Left renal pelvis (tissue), 4 donors: ENCODE measurements at places on chromosomes 5 and 9. TPM values are rescaled to one million over a fixed set of nuclear protein-coding genes. Genes with fewer than 3 reads are reported as not detected.

The ANKRD31 gene
- polyA plus RNA-seq, result 0.47 TPM

- DNase-seq, result no peak
Observed at GRCh38 chr9:14256588-14256987, 57.4 kb downstream of the NFIB start.

- DNase-seq, result no peak
Observed at GRCh38 chr9:84163052-84163650, 177.4 kb downstream of the SLC28A3 start.

The RIGI gene
- 9.2 TPM for polyA plus RNA-seq

The PCDHGC4 gene
- polyA plus RNA-seq, result 3.1 TPM

DNA sequence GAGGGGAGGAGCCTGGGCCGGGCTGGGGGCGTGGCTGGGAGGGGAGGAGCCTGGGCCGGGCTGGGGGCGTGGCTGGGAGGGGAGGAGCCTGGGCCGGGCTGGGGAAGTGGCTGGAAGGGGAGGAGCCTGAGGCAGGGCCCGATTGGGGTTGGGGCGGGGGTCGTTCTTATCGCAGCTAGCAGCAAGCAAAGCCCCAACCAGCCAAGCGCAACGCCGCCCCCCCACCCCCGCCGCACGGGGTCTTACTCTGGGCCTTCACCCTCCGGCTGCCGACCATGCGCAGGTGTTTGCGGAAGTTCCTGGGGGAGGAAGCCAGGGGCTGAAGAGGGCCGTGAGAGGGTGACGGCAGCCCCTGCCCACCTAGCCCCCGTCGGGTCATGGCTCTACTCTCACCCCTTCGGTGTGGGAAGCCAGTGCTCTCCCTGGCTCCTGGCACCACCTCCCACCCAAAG lies 5.0 kb downstream of the NSMF start:
- DNase-seq, result no peak

The ACTBL2 gene
- polyA plus RNA-seq, result not detected

DNA sequence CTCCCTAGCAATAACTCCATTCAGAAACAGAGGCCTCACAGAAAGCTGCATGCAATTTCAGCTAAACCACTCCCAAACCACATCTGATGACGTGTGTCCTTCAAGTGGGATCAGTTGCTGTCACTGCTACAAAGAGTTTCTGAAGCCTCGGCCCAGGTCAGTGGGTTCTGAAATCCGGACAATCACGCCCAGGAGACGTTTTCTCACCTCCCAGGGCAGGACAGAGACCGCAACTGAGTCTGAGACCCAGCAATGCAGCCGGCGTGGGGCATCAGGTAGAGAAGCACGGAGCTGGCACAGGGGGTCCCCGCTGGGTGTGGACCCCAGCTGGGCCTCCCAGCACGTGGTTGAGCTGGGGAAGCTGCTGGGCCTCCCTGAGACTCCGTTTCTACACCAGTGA lies 2.6 kb upstream of the UBE2QL1 start:
- DNase-seq, result no peak

The POC5 gene
- 21.1 TPM for polyA plus RNA-seq

DNA sequence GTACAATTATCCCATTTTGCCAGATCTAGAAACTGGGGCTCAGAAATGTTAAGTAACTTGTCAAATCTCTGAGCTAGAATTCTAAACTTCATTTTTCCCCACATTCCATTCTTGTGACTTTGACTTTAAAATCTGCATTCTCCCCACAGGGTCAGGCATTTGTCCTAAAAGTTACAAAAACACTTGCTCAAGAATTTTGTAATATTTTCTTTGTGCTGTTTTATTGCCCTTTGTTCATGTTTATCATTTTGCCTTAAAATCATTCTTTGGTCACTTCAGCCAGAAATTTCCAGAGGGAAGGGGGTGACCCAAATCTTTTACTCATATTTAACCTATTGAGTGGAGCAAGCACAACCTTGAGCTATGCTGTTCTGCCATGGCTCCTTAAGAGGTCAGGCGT lies 120.1 kb upstream of the CCL21 start:
- no peak for DNase-seq

The CTXN3 gene
- polyA plus RNA-seq, result not detected

GRCh38 chr5:150065886-150066285 lies 20.5 kb downstream of the CSF1R start:
- no peak for DNase-seq

- no peak for DNase-seq
Observed at GRCh38 chr5:122187426-122187825, 58.1 kb downstream of the ZNF474 start.

DNA sequence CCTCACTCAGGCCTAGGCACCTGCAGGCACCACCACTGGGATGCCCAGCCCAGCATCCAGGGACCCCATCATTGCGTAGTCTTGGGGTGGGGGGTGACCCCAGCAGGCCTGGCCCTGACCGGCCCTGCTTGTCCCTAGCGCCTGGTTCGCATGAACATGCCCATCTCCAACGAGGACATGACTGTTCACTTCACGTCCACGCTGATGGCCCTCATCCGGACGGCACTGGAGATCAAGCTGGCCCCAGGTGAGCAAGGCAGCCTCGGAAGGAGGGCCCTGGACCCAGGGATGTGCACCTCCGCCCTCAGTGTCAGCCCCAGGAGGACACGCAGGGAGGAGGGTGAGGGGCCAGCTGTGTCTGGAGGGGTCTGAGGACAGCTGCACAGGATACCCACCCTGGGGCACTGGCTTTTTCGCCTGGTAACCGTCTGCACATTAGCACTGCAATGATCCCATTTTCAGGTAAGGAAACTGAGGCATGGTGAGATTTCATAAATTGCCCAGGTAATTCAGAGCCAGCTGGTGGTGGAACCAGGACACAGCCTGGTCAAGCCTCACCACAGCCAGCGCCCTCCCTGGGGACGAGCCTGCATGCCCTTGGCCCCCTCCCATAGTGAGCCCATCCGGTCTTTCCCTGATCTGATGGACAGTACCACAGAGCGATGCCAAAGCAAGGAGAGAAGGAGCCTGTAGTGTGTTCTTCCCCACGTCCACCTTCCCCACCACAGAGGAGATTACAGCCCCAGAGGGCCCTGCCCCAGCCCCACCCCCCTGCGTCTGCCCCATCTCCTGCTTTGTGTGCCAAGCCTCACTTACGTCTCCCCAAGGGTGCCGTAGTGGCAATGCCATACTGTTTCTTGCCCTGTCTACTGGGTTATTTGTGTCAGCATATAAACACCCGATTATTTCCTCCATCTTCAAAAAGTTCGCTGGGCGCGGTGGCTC lies 228.3 kb downstream of the CACNA1B start:
- no peak for DNase-seq

GRCh38 chr5:95969651-95970358 lies 8.2 kb upstream of the ELL2 start:
- DNase-seq, result no peak

- DNase-seq, result no peak
Observed at GRCh38 chr5:84292000-84292642, 92.6 kb downstream of the EDIL3 start.

DNA sequence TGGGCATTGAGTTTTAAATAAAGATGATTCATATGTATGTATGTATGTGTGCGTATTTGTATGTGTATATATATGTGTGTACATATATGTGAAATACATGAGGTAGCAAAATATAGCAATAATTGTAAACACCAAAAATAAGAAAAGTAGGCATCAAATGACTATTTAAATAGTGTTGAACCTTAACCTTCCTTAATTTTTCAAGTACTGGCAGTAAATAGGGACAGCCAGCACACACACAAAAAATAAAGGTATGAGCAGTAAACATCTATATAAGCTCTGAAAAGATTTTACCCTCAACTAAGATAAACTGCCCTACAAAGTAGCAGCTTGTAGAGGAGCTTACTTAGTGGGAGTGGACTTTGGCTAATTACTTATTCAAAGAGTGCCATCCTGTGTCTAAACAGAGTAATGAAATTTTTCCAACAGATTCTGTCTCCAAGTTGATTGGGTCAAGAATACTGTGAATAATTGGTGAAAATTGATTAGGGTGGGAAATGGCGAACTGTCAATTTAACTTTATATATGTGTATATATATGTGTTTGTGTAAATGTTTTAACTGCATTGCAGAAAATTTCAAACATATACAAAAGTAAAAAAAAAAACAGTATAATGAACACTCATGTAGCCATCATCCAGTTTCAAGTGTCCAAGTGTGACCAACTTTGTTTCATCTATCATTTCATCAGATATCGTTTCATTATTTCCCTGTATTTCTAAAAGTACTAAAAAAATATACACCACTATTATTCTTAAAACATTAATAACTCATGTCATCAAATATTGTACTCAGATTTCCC lies 2.0 kb upstream of the ADAMTS6 start:
- DNase-seq, result peak; percentile 35

GRCh38 chr5:42991404-42992087 lies 48.6 kb downstream of the ANXA2R start:
- DNase-seq, result no peak
